CD4-positive, alpha-beta T cell treated with Interleukin-17A for 4 hours (primary cell): ENCODE measurements at places on chromosomes 6 and 20.

- no peak for DNase-seq
Measured at GRCh38 chr20:370977-371754, 9.4 kb upstream of the TRIB3 start.

- no peak for DNase-seq
Measured at GRCh38 chr6:135096403-135097130, 41.9 kb upstream of the HBS1L start.

GRCh38 chr6:125314009-125314581, 12.3 kb upstream of the HDDC2 start:
- DNase-seq = peak; percentile 53

GRCh38 chr6:46926481-46926880, 4.7 kb upstream of the ADGRF5 start:
- no peak for DNase-seq

- no peak for DNase-seq
Measured at GRCh38 chr6:41161380-41161779, 1.5 kb downstream of the TREM2 start.

DNA sequence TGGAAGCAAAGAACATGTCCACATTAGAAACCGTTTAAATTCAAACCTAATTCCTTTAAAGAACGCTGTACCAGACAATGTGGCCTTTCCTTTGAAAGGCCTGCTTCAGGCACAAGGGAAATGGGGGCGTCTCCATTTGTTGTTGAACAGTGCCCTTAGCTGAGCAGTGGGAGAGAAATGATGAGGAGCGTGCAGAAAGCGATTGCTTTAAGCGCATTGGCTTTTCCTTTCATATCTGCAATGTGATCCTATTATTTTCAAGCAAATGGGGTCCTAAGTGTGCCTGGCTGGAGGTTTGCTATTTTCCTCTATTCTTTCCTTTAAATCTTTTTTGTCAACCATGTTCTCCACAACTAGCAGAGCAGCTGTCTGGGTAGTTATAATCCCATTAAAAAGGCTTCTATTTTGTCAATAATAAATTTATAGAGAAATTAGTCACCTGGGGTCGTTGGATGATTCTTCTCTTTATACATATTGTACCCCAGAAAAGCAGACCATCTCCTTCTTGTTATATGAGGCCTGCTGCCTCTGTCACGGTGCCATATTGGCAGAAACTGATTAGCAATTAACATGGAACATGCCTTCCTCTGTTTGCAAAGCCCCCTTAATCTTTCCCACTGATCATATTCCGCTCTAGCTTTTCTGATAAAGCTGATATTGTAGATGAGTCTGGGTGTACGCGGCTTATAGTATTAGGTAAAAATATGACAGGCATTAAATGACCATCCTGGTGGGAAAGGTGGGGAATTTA, 151.1 kb upstream of the JAG1 start:
- no peak for DNase-seq

DNA sequence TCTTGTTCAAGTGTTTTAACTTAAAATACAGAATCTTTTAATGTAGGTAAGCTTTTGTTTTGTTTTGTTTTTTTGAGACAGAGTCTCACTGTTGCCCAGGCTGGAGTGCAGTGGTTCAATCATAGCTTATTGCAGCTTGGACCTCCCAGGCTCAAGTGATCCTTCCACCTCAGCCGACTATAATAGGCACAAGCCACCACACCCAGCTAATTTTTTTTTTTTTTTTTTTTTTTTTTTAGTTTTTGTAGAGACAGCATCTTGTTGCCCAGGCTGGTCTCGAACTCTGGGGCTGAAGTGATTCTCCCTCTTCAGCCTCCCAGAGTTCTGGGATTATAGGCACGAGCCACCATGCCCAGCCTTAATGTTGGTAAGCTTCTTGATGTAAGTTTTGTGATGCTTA, 3.3 kb downstream of the EFHC1 start:
- DNase-seq = no peak

GRCh38 chr6:122809001-122809400, 19.9 kb downstream of the SMPDL3A start:
- no peak for DNase-seq

DNA sequence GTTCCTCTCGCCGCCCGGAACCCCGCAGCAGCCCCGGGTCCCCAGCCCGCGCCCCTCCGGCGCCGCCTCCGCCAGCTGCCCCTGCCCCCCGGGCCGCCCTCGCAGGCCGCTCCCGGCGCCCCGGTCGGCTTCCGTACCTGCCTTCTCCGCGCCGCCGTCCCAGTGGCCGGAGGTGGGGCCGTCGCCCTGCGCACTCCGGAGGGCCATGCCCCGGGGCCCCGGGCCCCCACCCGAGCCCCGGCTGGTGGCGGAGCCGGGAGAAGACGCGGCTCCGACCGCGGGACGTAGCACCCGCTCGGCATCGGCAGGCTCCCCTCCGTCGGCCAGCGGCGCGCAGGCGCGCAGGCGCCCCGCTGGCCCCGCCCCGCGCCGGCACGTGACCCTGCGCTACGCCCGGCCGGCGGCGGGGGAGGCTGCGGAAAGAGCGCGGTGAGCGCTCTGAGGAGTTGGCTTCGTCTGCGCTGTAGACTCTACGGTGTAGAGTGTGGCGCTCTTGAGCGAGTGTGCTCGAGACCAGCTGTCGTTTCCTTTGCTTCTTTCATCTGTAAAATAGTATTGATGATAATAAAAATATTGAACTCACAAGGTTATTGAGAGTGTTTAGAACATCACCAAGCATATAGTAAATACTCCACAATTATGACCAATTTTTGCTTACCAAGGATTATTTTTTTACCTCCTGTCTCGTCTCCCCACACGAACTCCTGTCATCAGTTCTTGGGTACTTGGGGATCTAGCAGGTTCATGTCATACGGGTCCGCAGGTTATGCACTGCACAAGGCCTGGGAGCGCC, at the start of gene TBC1D20:
TBC1D20 (minus strand) TSS at position 335 of the 793 bp plus-strand sequence; CDS start at position 207, 128 bp downstream.
- DNase-seq = peak; percentile 89

GRCh38 chr6:4916954-4917561, 86.8 kb downstream of the RPP40 start:
- DNase-seq = no peak

GRCh38 chr20:1805161-1805581, 90.0 kb upstream of the SIRPA start:
- DNase-seq = no peak

- DNase-seq = no peak
Measured at GRCh38 chr6:164007881-164008280, 593.4 kb downstream of the QKI start.

DNA sequence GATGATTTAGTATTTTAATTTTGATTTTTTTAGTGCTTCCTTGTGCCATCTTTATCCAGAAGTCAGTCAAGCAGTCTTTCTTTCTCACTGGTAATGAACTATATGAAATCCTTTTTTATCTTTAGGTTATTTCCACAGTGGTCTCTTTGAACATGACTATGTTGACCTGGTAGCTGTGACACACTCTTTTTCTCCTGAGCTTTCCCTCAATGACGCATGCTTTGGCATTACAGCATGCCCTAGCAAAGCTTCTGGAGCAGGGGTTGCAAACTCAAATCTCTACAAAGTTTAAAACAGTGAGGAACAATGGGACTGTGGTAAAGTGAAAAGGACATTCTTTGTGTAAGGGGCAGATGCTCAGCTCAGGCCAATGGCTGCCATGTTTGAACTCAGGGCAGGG, 4.5 kb upstream of the PLAGL1 start:
- no peak for DNase-seq

DNA sequence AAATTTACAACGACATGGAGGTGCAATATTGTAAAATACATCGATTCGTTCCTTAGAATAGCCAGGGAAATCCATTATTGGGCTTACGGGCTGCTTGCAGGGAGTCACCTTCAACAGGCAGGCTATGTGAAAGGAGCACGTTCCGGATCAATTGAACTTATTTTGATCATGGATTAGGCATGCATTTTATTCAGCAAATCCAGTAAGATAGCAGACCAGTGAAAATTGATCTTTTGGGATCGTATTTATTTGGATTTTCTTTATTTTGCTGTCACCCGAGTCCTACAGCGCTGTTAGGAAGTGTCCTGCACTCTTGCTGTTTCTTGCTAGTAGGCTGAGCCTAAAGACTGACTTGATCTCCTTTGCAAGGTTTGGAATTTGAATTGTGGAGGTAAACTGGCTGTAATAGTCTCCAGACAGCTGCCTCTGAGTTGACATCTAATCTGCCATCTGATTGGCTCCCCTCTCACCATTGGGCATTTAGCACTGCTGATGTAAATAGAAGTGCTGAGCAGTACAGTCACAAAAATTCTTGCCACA, 3.0 kb downstream of the ARID1B start:
- peak; percentile 59 for DNase-seq

GRCh38 chr6:72739368-72739779, 117.5 kb downstream of the KCNQ5 start:
- no peak for DNase-seq

GRCh38 chr6:100593522-100593921, 128.8 kb upstream of the SIM1 start:
- DNase-seq = no peak

- no peak for DNase-seq
Measured at GRCh38 chr6:41111017-41111416, 38.2 kb downstream of the NFYA start.

GRCh38 chr6:119325559-119326265, 23.8 kb downstream of the MAN1A1 start:
- DNase-seq = no peak

GRCh38 chr6:132614554-132614953, 9.5 kb downstream of the TAAR2 start:
- no peak for DNase-seq

GRCh38 chr6:138503881-138504680, 4.8 kb upstream of the NHSL1 start:
- no peak for DNase-seq

- DNase-seq = no peak
Measured at GRCh38 chr20:24507182-24507853, 37.9 kb downstream of the SYNDIG1 start.

DNA sequence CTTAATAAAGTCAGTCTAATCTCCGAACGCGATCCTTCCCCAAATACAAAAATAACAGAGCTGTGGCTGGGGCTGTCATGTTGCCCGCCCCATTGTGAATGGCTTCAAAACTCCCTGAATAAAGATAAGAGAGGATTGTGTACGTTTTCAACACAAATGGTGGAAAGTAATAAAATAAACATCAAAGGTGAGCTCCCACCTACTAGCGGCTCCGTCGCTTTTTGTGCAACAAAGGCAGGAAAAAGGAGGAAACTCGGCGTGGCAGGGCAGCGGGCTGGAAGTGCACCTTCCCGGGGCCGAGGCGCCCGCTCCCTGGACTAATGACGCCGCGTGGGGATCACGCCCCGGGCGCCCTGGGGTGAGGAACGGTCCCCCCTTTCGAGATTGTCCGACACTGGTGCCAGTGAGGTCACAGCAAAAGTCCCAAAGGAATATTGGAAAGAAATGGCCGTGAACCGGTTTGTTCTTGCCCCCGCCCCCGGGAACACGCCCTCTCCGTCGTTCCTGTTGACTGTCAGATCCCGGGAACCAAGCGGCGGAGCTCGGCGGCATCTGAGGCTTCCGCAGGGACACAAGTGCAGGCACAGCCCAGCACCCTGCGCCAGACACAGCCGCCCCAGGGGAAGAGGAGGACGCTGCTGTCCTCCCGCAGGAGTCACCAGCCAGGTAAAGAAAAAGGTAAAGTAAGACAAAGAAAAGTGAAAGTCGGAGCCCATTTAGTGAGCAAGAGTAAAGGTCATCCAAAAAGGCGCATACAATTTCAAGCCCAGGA, 1.1 kb upstream of the FOXQ1 start:
- no peak for DNase-seq

GRCh38 chr20:16007962-16008361, 565.3 kb downstream of the KIF16B start:
- no peak for DNase-seq

DNA sequence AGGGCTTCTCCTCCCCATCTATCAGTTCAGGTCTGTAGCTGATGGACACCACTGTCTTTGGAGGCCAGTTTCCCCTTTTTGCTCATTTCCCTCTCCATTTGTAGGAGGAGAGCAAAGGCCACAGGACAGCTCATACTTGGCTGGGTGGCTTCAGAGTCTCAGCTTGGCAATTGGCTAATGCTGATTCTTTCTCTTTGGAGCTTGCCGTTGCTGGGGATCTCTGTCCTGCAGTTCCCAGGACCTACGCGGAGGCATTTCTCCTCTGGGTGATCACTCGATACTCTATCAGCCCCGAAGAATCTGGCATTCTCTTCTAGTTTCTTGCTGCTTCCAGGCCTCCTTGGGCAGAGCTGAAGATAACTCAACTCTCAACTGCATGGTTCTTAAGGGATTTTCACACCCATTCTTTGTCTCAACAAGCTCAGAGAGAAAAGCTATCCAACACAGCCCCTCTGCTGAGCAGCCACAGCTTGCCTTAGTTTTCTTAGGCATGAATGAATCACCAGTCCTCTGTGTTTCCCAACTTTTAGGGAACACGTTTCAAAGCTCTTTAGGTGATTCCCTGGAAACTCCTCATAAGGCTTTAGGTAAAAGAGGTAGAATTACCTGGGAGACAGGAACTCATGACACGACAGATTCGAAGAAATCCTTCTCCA, 19.2 kb upstream of the SSR1 start:
- DNase-seq = no peak

DNA sequence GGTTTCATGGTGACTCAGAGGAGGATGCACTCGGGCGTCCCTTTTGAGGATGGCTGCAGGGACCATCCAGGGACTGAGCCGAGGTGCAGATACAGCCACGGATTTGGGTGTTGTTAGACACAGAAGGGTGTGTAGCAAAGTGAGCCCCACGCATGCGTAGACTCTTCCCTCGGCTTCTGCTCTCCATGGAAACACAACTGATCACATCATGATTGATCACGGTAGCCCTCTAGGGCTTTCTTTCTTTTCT, 606 bp upstream of the ULBP1 start:
- DNase-seq = no peak

GRCh38 chr6:116399287-116399686, 28.5 kb downstream of the DSE start:
- no peak for DNase-seq

DNA sequence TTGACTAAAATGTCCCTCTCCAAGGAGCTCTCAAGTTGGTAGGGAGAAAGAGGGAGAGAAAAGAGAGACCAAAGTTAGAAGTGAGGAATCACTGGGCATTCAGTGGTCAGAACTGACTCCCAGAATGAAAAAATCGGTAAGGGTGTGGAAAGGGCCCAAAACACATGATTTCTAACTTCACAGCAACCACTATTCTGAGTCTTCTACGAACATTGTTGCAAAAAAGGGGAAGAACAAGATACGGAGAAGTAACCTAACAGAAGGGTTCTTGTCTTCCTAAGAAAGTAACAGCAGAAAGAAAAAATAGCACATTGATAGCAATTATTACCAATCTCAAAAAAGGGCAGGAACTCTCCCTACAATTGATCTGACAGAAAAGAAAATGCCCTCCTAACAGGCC, 65.6 kb downstream of the ATP9A start:
- DNase-seq = no peak

GRCh38 chr20:8431538-8432434, 299.7 kb downstream of the PLCB1 start:
- no peak for DNase-seq

GRCh38 chr6:116349216-116349615, 21.5 kb upstream of the DSE start:
- no peak for DNase-seq
